ENCODE measurements at places on chromosomes 4 and X. TPM values are rescaled to one million over a fixed set of nuclear protein-coding genes. Genes with fewer than 3 reads are reported as not detected.

The IL13RA1 gene
- 1.1 TPM for total RNA-seq

The YY2 gene
- total RNA-seq: 1.1 TPM

The TLR10 gene
- total RNA-seq: not detected

The CNGA1 gene
- not detected for total RNA-seq

The STATH gene
- total RNA-seq: not detected

GRCh38 chr4:122746485-122746965 lies 14.0 kb downstream of the BBS12 start:
- no peaks in the 10 kb centered on the region for H3K4me1 ChIP-seq
- H3K4me3 ChIP-seq: no peak overlapping the region
- DNase-seq: no peak
- H3K36me3 ChIP-seq: no peaks in the 10 kb centered on the region
- H3K27ac ChIP-seq: no peak overlapping the region
- H3K27me3 ChIP-seq: no peaks in the 10 kb centered on the region

GRCh38 chr4:71187404-71188155 lies 151.2 kb upstream of the SLC4A4 start:
- peak overlapping the region; percentile 89 for H3K4me3 ChIP-seq
- H3K4me1 ChIP-seq: peaks cover 9% of the 10 kb centered on the region
- peak; percentile 34 for DNase-seq
- peaks cover 13% of the 10 kb centered on the region for H3K27me3 ChIP-seq

DNA sequence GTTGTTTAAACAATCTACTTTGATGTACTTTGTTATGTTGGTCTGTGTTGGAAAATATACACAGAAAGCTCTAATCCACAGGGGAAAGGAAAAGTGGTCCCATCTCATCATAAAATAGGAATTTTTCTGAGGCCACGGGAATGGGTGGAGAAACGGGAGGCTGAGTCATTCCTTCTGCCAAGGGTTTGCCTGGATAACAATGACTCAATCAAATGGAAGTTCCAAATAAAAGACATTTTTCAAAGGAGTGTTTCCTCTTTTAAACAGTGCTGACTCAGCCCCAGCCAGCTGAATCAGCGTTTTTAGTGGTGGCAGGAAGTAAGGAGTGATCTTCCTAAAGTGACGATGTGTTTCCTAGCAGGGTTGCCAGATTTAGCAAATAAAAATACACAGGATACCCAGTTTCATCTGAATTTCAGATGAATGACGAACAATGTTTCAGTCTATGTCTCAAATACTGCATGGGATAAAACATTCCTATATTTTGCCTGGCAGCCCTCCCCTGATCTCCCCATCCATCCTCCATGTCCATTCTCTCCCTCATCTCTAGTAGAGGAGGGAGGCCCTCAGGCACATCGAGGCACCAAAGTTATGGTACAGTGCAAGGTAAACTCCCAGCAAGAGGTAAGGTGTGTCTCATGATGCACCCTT lies 345.4 kb upstream of the GATB start:
- H3K4me3 ChIP-seq: no peak overlapping the region
- no peak overlapping the region for H3K27ac ChIP-seq
- DNase-seq: no peak
- no peaks in the 10 kb centered on the region for H3K36me3 ChIP-seq
- peaks cover 40% of the 10 kb centered on the region for H3K4me1 ChIP-seq

DNA sequence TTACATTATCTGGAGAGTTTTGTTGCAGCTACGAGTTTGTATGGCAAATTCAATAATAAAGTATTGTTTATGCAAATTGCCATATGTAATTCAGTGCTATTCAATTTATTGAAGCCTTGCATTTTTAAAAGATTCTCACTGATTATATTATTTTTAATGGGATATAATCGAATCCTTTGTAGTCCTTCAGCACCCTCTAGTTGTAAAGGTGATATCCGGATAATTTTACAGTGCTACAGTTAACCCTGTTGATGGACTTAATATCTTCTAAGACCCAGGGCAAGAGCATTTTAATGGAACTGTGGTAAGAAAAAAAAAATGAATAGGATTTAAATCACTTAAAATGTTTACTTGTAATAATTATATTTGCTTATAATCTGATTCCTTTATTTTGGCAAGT lies 48.5 kb upstream of the GRIA2 start:
- no peak overlapping the region for H3K4me3 ChIP-seq
- DNase-seq: no peak
- no peak overlapping the region for H3K27ac ChIP-seq
- no peaks in the 10 kb centered on the region for H3K27me3 ChIP-seq
- H3K36me3 ChIP-seq: no peaks in the 10 kb centered on the region
- H3K4me1 ChIP-seq: peaks cover 8% of the 10 kb centered on the region

DNA sequence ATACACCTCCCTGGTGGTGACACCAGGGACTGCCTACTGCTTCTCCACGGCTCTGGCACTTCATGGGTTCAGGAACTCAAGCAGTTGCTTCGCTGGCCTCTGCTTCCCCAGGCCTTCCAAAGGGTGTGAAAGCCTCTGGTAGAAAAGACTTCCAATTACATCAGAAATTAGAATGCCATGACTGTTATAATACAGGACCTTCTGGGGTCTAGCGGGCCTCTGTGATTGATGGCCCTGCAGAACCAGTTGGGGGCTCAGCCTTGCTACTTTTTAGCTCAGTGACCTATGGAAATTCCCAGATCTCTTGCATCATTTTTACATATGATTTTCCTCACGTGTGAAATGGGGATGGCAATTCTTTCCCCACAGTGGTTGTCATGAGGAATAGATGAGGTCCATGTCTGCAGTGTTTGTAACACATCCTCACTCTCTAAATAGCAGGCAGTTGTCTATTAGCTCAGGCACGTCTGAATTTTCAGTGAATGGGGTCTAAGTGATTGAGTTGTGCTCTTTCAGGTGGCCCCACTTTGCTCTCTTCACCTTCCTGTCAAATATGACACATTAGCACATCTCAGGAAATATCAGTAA lies 198.3 kb downstream of the STIM2 start:
- H3K4me3 ChIP-seq: no peak overlapping the region
- no peak for DNase-seq
- no peak overlapping the region for H3K27ac ChIP-seq
- H3K27me3 ChIP-seq: peaks cover 1% of the 10 kb centered on the region

- peaks cover 9% of the 10 kb centered on the region for H3K27me3 ChIP-seq
- H3K36me3 ChIP-seq: no peaks in the 10 kb centered on the region
- H3K27ac ChIP-seq: no peak overlapping the region
- H3K4me1 ChIP-seq: peaks cover 6% of the 10 kb centered on the region
- DNase-seq: no peak
These were observed 6.6 kb downstream of the KIT start for GRCh38 chr4:54664400-54664799.

DNA sequence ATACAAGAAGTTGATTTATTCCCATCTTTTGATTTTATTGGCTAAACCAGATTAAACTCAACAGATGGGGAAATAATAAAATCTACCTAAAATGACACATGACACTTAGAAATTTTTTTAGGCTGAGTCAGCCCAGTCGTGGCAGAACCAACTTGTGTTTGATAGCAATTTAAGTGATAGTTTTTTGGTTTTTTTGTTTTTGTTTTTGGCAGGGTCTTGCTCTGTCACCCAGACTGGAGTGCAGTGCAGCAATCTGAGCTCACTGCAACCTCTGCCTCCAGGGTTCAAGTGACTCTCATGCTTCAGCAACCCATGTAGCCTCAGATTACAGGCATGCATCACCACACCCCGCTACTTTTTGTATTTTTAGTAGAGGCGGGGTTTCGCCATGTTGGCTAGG lies 370.3 kb upstream of the NOCT start:
- no peak for DNase-seq
- no peaks in the 10 kb centered on the region for H3K4me1 ChIP-seq
- H3K27ac ChIP-seq: no peak overlapping the region
- peaks cover 2% of the 10 kb centered on the region for H3K27me3 ChIP-seq
- no peak overlapping the region for H3K4me3 ChIP-seq

GRCh38 chr4:158970812-158971211 lies 132.1 kb upstream of the RAPGEF2 start:
- H3K27ac ChIP-seq: no peak overlapping the region
- no peak overlapping the region for H3K4me3 ChIP-seq
- H3K36me3 ChIP-seq: no peaks in the 10 kb centered on the region
- no peaks in the 10 kb centered on the region for H3K27me3 ChIP-seq
- no peak for DNase-seq
- peaks cover 4% of the 10 kb centered on the region for H3K4me1 ChIP-seq

DNA sequence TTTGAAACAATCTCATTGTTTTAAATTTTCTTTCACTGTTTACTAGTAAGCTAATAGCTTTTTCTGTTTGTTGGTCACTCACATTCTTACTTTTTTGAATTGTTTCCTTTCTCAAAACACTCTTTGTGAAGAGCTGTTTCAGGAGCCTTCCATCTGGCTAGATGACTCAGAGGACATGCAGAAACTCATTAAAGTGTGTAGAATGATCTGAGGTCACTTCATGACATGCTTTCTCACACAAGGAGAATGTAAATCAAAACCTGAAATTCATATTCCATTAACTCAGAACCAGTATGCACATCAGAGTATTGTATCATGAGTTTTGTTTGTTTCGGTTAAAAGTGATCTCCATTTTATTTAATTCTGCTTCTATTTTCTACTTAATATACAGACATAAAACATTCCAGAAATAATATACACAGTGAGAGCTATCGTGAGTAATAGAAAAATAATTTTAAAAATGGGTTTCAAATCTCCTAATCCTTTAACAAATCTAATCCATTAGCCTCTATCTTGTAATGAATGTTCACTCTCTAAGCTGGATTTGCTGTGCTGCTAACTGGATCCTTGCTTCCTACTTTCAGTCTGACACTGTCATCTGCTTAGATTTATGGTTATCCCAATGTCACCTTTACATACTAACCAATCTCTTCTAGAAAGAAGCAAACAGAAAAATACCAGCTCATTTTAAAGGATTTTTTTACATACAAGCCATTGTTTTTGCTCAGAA lies 449.6 kb downstream of the FSTL5 start:
- no peaks in the 10 kb centered on the region for H3K27me3 ChIP-seq
- DNase-seq: no peak
- H3K4me1 ChIP-seq: no peaks in the 10 kb centered on the region
- no peak overlapping the region for H3K4me3 ChIP-seq

DNA sequence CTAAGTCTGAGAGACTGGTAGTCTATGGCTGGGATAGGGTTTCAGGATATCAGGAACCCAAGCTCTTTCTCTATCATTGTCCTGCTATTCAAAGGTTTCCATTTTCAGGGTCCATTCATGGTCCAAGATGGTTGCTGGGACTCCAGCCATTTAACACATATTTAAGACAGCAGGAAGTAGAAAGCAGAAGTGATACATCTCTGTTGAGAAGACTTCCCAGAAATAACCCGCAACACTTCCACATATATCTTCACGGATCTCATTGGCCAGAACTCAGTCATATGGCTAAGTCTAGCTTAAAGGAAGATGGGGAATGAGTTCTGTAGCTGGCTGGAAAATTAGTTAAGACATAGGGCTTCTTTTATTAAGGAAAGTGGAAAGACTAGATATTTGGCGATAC lies 23.8 kb downstream of the CTSO start:
- no peak for DNase-seq
- no peak overlapping the region for H3K4me3 ChIP-seq
- H3K27ac ChIP-seq: no peak overlapping the region
- no peaks in the 10 kb centered on the region for H3K27me3 ChIP-seq

GRCh38 chr4:171847751-171848150 lies 34.5 kb downstream of the GALNTL6 start:
- no peaks in the 10 kb centered on the region for H3K27me3 ChIP-seq
- DNase-seq: no peak
- H3K36me3 ChIP-seq: no peaks in the 10 kb centered on the region

- H3K27ac ChIP-seq: no peak overlapping the region
These were observed 70.7 kb upstream of the SH3RF1 start for GRCh38 chr4:169341490-169341889.

DNA sequence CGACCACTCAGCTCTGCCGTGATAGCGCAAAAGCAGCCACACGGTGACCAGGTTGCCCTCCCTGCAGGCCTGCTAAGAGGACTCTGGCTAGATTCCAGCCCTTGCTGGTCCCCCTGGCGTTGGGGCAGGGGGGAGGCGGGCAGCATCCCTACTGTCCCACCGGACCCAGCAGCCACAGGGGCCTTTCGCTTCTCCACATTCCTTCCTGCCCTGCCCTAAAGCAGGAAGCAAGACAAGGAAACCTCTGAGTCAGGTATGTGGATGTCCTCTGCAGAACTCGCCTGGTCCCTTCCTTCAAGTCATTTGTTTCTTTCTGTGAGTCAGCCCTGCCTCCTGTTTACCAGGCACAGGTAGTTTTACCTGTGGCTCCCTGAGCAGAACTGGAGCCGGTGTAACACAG lies 60.2 kb upstream of the CLDN34 start:
- H3K27me3 ChIP-seq: peaks cover 1% of the 10 kb centered on the region
- no peaks in the 10 kb centered on the region for H3K36me3 ChIP-seq
- no peak overlapping the region for H3K27ac ChIP-seq

DNA sequence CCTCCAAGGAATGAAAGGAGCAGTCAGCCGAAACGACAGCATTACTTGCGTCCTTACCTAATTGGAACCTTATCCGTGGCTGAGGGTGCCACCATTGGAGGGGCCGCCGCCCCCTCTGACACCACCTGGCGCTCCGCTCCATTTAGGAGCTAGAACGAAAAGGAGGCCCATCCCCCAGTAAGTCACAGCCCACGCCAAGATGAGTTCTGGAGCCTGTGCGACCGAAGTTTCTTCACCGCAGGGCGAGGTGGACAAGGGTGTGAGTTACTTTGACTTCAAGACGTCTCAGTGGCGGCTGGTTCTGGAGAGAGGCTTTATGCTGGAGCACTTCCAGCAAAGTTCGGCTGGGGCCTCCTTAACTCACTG lies 729 bp upstream of the IRF2 start:
- peak overlapping the region; percentile 8 for H3K27ac ChIP-seq
- H3K4me1 ChIP-seq: peaks cover 5% of the 10 kb centered on the region
- peak overlapping the region; percentile 97 for H3K4me3 ChIP-seq
- DNase-seq: no peak
- H3K36me3 ChIP-seq: no peaks in the 10 kb centered on the region
- H3K27me3 ChIP-seq: peaks cover 7% of the 10 kb centered on the region

GRCh38 chr4:184648313-184649025 lies 778 bp downstream of the CASP3 start:
- peaks cover 22% of the 10 kb centered on the region for H3K4me1 ChIP-seq
- peak; percentile 41 for DNase-seq
- H3K4me3 ChIP-seq: peak overlapping the region; percentile 97
- peaks cover 14% of the 10 kb centered on the region for H3K27me3 ChIP-seq
- H3K27ac ChIP-seq: peak overlapping the region; percentile 95

DNA sequence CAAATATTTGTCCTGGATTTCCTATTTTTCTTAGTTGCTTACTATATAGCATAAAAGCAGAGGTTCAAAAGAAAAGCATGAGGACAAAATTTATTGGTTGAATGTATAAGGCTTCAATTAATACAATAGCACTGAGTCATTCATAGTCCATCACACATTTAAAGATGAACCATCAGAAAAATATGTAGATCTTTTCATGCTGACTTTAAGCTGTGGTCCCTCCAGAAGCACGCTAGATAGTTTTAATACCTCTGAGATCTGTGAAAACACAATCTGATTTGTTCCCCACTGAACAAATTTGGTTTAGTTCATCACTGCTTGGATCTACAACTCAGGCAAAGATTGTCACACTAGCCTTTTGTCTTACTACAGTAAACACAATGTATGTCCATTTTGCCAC lies 377.2 kb upstream of the ANXA10 start:
- no peaks in the 10 kb centered on the region for H3K4me1 ChIP-seq
- DNase-seq: no peak
- H3K27ac ChIP-seq: no peak overlapping the region

Measured in glutamatergic neuron (in vitro differentiated cells).